ENCODE measurements at places on chromosomes 13 and 19.
A peak's percentile ranks its signal among the peaks of the same experiment; 100 is the strongest.

GRCh38 chr19:45322744-45323281, at the start of gene CKM:
Gene CKM (minus strand): TSS chr19:45322875. CDS start chr19:45319713, 3,162 bp downstream.
- DNase-seq: no peak

DNA sequence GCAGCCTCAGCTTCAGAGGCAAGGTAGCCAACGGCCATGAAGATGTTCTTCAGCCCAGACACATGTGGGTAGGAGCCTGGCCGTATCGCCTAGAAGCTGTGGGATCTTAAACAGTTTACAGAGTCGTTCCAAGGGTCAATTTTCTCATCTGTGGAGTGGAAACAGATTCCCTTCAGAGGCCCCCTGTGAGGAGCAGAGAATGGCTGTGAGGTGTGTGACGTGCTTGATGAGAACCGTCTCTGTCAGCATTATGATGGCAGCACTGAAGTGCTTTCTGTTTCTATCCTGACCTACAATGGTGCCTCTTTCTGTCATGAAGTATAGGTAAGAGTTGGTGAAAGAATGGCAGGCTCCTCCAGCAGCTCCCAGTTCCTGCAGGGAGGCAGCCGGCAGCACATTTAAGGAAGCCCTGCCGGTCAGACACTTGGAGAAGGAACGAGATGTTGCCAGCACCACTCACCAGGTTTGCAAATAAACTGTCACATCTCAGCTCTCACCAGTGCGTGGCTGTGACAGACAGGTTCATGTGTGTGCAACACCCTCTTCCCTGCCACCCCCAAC, 277.3 kb downstream of the FOXO1 start:
- no peak for DNase-seq

DNA sequence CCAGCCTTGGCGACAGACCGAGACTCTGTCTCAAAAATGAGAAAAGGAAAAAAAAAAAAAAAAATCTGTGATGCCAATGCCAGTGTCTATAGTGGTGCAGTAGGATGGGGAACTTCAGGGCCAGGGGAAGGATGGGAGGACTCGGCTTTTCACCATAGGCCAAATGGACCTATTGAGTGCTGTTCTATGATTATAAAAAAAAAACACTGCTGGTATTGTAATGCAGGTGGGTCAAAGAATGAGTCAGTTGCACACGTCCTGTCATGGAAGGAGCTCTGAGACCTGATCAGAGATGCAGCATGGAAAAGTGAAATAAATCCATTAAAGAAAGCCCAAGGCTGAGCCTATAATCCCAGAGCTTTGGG, 7.0 kb downstream of the DNAJB1 start:
- DNase-seq: no peak

DNA sequence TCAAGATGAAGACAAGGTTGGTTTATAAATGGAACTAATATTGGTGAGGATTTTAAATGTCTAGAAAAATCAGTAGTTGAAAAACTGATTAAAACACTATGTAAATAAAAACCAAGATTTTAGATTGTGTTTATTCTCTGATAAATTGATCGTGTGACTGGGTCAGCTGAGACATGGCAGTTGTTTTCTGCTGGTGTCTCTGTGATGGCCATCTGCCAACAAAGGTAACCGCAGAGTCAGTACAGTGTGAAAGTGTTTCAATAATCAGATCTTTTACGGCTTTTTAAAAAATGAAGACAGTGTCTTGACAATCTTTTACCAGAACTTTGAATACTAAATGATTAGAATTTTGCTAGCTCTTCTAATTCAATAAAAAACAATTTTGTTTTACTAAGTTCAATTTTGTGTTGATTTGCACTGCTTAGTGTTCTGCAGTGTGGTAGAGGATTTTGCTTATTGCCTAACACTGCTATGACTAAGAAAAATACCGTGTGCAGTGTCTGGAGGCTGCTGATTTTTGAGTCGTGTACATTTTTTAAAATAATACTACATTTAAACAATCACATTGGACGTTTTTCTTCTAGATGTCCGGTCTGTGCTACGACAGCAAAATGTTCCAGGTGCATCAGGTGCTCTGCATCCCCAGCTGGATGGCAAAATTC, 32.7 kb upstream of the GPR183 start:
- DNase-seq: no peak

GRCh38 chr13:93228643-93228937, 2.0 kb downstream of the GPC6 start:
- no peak for DNase-seq

DNA sequence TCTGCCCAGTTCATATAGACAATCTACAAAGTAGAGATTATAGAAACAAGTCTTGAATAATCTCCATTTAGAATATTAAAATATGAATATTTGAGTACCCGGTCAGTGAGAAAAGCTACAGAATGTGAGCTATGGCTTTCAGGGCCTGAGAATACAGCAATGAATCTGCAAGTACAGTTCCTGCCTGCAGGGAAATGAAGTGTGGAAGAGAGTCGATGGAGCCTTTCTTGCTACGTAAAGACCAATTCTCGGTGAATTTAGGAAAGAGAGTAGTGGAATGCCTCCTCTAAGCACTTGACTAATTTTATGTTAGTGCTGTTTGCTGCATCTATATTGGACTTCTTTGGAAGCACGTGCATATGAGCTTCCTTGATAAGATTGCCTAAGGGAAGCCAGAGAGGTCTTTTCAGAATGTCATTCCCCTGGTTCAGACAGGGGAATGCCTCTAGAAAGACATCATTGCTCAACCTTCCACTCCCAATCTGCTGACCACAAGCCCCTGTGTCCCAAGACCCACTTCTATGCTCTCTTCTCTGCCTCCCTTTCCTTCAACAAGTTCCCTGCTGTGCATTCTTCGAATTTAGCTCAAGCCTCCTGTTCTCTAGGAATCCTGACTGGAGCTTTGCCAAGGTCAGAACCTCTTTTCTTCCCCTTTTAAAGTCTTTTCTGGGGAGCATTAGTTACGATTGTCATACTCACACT, 41.9 kb downstream of the GPC6 start:
- DNase-seq: no peak

DNA sequence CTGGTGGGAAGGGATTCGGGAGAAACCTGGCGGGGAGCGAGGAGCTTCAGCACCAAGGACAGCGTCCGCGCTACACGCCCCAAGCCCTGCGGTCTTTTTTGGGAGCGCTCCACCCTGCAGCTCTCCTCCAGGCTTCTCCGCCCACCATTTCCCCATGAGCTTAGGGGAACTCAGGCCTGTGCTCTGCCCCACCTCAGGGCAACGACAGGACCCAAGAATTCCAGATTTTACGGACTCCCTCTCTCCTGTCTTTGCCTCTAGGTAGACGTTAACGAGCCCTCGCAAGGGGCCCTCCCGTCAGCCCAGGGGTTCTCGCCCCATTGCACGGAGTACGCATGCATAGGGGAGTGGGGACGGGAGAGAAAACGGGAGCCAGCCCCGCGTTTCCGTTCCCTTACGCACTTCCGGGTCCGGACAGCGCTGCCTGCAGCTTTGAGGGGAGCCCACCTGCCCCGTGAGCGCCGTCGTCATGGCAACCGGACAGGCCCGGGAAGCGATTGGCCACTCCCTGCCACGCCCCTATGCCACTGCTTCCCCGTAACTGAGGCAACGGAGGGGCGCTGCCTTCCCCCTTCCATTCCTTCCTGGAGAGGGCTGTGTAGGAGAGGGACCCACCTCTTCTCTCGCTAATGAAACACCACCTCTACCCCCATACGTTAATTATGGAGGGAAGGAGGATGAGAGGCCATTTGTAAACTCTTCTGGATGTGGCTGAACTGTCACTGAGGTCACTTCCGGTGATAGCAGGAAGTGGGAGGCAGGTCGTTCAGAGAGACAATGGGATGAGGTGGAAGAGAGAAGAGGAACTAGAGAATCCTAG, 20.8 kb downstream of the NOVA2 start:
- peak; percentile 15 for DNase-seq

- no peak for DNase-seq
These were observed 946.3 kb upstream of the PCDH9 start for GRCh38 chr13:68176475-68176874.

GRCh38 chr19:57161985-57162539, 5.2 kb downstream of the DUXA start:
- no peak for DNase-seq

DNA sequence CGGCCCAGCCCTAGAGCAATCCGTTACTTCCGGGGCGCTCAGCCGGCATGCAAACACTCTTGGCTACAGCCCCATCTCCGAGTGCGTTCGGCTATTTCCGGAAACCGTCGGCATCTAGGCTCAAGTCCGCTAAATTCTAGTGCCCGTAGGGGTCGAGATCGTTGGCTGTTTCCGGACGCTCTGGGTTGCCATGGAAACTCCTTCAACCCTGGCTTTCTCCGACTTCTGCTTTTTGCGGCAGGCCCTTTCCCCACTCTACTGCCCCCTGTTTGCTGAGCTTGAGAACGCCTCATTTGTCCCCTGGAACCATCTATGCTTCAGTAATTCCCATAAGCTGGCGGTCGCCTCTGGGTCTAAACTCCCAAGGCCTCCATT, 534 bp upstream of the PIK3R2 start:
- DNase-seq: peak; percentile 97

GRCh38 chr13:32092496-32092895, 60.9 kb downstream of the FRY start:
- no peak for DNase-seq

DNA sequence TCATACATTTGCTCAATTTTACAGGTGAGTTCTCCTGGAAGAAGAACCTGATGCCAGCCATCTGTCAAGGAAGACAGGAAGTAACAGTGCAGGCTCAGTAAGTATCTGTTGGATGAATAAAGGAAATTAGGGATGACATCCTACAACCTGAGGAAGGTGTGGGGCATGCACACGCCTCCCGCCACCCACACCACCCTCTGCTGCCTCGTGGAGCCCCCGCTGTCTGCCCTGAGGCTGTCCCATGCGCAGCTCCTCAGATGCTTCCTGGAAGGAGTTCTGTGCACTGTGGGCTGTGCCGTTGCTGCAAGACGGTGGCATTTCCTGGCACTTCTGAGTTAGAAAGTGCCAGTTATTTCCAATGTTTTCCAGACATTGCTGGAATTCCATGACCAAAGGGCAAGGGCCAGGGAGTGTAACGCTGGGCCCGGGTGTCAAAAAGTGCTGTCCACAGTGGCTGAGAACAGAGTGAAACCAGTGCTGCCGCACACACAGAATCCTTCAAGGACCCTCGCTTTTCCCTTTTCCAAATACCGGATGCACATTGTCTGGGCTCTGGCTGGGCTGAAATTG, 4.2 kb upstream of the TEX29 start:
- DNase-seq: no peak

GRCh38 chr13:27329210-27329609, 58.6 kb downstream of the RASL11A start:
- no peak for DNase-seq

DNA sequence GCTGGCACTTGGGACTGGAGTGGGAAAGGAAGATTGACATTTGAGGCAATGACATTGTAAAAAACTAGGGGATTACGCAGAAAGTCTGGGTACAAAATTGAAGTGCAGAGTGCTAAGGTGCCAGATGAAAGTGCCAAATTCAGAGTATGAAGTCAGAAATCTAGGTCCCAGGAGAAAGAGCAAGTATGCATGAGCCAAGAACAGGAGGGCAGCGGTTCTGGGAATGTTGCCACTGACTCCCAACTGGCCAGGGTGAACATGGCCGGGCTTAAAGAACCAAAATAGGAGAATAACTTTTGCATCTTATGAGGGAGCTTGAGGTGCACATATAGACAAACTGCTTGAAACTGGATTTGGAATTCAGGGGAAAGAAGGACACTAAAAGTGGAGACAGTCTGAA, 495.8 kb upstream of the KLF12 start:
- no peak for DNase-seq

DNA sequence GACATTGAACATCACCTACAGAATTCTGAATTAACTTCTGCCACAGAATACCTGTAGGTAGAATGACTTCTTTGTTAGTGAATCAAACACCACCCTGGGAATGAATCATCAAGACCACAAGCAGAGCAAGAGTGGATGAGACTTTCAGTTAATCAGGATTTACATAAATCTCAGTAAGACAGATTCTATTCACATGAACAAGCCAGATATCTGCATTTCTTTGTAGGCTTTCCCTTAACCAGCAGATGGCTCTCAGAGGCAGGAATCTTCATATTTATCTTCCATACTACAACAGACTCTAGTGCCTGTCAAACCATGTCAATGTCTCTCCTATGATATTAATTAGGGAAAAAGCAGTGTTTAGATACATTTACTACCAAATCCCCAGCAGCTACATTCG, 412.1 kb downstream of the KLF12 start:
- no peak for DNase-seq

DNA sequence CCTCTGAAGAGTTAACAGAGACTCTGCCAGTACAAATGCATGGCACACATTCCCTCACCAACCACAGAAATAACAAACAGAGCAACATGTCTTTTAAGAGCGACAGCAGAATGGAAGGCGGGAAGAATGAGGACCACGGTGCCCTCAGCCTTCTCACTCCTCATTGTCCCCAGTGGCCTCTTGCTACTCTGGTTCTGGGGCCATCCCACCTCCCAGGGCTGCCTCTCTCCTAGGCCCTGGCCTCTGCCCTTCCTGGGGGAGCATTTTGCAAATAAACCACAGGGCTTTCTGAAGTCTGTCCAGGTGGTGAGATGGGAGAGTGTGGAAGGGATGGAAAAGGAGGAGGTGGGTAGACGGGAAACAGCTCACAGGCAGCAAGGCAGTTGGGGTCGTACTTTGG, 28.3 kb downstream of the CYP2B6 start:
- no peak for DNase-seq

DNA sequence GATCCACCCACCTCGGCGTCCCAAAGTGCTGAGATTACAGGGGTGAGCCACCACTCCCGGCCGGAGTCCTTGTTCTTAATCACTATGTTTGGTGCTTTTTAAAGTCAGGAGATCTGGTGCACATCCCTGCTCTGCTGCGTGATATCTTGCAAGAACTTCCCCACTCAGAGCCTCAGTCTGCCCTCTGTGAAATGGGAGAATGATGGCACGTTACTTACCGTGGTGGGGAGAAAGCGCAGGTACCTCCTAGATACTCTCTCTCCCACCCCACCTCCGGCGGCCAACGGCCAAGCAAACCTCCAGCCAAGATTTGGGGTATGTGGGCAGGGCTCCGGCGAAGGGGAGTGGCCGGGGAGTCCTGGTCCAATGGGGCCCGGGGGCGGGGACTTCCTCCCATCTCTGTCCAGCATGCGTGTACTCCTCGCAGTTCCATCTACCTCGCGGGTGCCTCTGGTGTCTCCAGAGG, at the start of gene RYR1:
RYR1 (plus strand) TSS at position 424 of the 466 bp plus-strand sequence. CDS start 139 bp downstream, outside the sequence.
- peak; percentile 34 for DNase-seq

Measured in stimulated activated CD8-positive, alpha-beta memory T cell treated with anti-CD3 and anti-CD28 coated beads, Interleukin-4, amount 100 ng/mL, for 24 hours (primary cell).